Stimulated activated memory B cell treated with anti-CD40 and anti-IgM and Interleukin-4, amounts not matched to agents 10 μg/mL and 1 μg/mL and 100 μg/mL, for 72 hours (primary cell): ENCODE measurements at places on chromosomes 1 and 21.

DNA sequence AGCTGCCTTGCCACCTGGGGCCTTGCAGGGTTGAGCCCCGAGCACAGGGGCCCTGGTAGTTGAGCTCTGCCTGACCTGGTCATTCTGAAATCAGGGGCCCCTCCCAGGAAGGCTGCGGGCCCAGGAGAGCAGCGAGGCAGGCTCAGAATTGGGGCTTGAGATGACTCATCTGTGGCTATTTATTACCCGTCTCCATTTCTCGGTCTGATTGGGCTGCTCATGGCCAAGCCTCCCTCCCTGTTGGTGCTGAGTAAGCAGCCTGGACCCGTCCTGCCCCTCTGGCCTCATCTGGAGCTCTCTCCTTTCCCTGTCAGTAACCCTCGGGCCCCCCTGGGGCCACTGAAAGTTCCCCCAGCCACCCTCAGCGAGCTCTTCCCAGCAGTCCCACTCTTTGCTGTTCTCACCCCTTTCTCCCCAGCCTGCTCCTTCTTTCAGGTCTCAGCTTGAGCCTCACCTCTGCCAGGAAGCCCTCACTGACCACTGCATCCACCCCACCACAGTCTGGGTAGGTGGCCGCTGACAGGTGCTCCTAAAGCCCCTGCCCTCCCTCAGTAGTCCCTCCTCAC, 11.0 kb upstream of the TNFRSF8 start:
- peak; percentile 89 for ATAC-seq

DNA sequence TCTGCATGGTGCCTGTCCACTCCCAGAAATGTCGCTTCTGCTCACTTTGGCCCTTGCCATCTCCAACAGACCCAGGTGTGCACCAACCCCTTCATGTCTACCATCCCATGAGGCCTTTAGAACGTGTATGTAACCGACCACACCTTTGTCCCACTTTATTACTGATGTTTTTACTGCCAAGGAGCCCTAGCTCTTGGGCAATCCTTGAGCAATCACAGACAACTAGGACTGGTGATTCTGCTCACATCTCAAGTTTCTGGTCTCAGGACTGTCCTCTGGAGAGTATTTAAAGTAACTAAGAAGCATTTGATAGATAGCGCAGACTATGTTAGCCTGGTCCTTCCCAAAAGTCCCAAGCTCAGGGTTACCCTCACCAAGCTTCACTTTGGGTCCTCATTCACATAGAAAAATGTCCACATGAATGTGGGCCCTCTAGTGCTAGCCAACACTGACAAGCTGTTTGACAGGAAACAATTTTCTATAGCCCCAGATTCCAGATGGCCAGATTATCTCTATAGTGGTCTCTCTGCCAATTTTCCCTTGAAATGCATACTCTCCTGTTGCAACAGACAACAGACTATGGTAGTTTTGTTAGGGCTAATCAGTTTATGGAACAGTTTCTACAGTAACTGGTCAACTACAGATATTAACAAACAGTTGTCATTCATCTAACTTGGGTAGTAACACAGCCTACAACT, 6.9 kb upstream of the TMEM81 start:
- ATAC-seq: no peak

GRCh38 chr1:207897188-207897587, 13.7 kb downstream of the CD34 start:
- ATAC-seq: no peak

- ATAC-seq: no peak
These were observed 65.9 kb downstream of the LPGAT1 start for GRCh38 chr1:211764701-211765100.

GRCh38 chr1:71377886-71378285, 297.1 kb upstream of the ZRANB2 start:
- no peak for ATAC-seq

GRCh38 chr1:26743426-26744059, 44.2 kb upstream of the PIGV start:
- peak; percentile 49 for ATAC-seq

DNA sequence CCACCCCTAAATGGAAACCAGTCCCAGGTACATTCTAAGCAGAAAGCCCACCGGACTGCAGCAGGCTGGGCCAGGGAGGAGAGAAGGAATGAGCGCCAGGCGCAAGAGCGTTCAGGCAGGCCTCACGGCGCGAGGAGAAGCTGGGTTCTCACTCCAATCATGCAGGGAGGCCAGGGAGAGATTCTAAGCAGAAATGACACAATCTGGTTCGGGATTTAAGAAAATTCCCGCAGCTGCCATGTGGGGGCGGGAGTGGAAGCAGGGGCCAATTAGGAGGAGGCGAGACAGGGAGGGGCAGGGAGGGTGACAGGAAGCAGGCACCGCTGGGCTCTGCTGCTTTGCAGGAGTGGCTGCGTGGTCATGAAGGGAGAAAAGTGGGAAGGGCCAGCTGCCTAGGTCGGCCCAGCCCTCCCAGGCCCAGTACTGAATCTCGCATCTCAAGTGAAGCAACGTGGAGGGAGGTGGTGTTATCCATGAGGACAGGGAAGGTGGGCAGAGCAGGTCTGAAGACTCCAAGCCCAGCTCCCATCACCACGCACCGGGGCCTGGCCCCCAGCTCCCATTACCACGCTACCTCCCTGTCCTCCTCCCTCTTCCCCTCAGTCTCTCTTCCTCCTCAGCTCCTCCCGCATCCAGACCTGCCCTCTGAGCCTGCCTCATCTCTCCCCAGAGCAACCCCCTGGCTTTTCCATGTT, 11.8 kb downstream of the NPHP4 start:
- ATAC-seq: peak; percentile 9

GRCh38 chr1:234584926-234585325, 25.1 kb downstream of the IRF2BP2 start:
- no peak for ATAC-seq

DNA sequence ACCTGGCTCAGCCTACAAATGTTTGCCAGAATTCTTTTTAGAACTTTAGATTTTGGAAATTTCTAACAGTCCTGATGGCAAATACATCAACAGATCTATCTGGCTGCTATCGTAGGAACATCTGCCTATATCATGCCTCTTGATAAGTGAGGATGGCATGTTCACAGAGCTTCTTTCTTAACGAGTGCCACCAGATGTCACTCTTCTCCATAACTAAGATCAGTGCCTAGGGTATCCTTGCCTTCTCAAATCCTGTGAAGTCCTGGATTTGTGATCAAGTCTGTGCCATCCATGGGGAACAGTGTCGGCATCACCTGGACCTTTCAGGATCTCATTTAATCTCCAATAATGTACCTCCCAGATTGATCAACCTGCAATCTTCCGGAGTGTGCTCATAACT, 36.5 kb upstream of the CD5L start:
- ATAC-seq: peak; percentile 58

DNA sequence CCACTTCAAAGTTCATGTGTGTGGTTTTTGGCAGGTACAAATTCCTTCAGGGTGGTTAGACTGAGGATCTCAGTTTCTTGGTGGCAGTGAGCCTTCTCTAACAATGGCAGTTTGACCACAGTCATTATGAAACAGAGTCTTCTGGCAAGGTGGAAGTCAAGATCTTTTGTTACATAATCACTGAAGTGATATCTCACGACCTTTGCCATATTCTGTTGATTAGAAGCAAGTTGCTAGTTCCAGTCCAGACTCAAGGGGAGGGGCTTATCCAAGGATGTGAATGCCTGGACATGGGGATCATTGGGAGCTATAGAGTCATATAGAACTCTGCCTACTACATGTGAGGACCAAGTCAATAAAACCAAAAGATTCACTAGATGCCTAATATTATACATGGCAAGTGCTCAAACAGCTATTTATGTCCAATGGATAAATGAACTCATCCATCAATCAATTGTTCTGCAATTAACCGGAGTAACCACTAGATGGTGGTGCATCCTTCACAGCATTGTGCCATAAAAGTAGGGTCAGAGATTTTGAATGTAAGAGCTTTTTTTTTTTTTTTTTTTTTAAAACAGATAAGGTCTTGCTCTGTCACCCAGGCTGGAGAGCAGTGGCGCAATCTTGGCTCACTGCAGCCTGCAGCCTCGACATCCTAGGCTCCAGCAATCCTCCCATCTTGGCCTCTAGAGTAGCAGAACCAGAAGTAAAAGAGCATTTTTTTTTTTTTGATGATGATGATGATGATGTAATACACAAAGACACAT, 131.9 kb downstream of the CRB1 start:
- ATAC-seq: no peak

- ATAC-seq: no peak
These were observed 22.1 kb downstream of the SOX13 start for GRCh38 chr1:204094856-204095634.

GRCh38 chr1:187009320-187009719, 180.6 kb downstream of the PLA2G4A start:
- no peak for ATAC-seq

DNA sequence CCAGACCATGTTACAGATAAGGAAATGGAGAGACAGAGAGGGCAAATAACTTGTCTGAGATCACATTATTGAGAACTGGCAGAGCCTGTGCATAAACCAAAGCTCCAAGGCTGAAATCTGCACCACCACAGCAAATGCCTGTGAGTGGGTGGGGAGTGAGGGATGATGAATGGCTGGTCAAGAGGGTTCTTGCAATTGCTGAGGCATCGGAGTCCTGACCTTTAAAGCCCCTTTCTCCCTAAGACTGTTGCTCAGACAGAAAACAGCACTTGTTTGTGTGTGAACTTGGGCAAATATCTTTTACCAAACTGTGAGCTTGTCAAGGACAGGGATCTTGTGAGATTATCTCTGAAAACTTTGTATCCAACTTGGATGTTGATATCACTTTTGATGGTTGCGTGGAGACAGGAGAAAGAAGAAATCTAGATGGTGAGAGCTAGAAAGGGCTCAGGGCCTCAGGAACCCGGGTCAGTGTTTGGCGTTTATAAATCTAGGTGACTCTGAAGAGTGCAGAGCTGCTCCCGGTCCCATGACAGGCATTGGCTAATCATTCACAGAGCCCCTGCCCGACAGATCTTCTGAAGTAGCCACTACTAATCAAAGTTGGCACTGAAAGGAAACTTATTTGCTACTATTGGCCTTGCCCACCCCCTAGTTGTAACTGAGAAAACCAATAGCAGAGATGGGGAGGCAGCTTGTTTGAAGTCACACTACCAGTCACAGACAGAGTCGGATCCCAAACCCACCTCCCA, 122.3 kb downstream of the FOXD2 start:
- no peak for ATAC-seq

- ATAC-seq: no peak
These were observed 140.3 kb downstream of the FOXD2 start for GRCh38 chr1:47578026-47578720.

DNA sequence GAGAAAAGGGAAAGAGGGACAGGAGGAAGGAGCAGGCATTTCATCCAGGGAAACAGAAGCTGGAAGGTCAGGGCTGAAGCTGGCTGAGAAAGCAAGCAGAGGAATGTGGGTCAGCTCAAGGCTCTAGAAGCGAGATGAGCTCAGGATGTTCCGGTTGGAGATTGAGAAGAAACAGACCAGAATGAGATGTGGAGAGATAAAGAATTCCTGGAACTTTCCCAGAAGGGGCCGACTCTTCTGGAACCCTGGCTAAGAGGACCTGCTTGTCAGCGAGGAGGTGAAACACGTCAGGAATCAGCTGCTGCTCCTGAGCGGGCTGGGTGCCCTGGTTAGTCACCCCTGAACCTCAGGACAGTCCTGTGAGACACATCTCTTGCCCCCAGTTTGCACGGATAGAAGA, 75.9 kb downstream of the HUNK start:
- ATAC-seq: no peak

GRCh38 chr1:148318123-148318903, 164.8 kb downstream of the PPIAL4G start:
- peak; percentile 79 for ATAC-seq

DNA sequence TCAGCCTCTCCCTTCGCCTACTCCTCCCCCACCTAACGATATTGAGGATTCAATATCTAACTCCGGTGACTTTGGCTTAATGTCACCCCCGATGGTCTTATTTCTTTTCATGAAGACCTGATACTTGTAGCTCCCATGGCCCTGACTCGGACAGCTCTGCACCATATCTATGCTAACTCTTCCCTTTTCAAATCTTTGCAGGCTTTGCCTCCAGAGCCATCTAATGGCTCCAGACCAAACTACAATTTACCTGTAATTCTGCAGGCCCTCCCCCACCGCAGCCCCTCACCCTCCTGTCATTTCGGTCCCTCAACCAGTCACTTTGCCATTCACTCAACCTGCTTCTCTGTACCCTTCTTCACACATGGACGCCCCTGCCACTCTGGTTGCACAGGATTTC, 7.9 kb upstream of the GSTM5 start:
- ATAC-seq: no peak

DNA sequence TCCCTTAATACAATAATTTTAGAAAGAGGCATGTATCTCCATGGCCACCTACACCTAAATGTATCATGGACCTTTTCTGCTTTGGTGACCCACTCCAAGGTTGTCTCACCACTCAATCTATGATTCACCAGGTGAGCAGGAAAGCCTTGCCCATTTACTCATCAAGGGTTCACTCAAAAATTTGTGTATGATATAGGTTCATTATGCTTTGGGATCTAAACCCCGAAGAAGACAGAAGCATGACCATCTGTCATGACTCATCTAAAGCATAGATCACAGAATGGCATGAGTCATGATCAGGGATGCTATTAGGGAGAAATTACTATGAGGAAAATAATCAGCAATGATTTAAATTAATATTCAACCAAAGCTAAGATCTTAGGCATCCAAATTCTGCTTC, 38.5 kb downstream of the PYHIN1 start:
- ATAC-seq: no peak

- ATAC-seq: no peak
These were observed 11.7 kb downstream of the FAM78B start for GRCh38 chr1:166155108-166155507.

GRCh38 chr1:209926045-209926444, 12.0 kb upstream of the SYT14 start:
- no peak for ATAC-seq

DNA sequence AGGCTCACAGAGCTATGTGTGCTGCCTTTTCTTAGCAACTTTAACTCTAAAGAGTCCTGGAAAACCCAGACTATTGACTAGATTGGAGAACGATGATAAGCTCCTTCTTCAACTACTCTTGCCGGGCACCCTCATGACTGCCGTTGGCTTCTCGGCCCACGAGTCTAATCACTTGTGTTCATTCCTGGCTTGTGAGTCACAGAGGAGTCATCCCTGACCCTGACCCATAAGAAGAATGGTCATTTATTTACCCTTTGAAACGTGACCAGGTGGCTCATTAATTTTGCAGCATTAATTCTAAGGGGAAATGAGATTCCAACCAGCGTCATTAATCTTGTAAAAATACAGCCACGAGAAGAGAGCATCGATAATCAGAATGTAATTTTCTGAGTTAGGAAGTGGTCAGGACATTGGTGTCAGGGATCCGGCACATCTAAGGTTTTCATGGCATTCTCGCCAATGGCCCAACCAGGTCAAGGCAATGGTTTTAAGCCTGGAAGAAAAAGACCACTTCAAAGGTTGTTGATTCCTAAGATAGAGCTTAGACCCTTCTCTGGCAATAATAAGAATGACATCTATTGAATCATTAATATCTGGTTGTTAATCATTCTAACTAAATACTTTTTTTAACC, 183.6 kb upstream of the RUNX1 start:
- ATAC-seq: no peak

- ATAC-seq: no peak
These were observed 3.4 kb downstream of the CTSK start for GRCh38 chr1:150804671-150805070.

GRCh38 chr1:79124756-79125155, 118.2 kb upstream of the ADGRL4 start:
- ATAC-seq: no peak
